ENCODE measurements at places on chromosomes 11 and 22.

DNA sequence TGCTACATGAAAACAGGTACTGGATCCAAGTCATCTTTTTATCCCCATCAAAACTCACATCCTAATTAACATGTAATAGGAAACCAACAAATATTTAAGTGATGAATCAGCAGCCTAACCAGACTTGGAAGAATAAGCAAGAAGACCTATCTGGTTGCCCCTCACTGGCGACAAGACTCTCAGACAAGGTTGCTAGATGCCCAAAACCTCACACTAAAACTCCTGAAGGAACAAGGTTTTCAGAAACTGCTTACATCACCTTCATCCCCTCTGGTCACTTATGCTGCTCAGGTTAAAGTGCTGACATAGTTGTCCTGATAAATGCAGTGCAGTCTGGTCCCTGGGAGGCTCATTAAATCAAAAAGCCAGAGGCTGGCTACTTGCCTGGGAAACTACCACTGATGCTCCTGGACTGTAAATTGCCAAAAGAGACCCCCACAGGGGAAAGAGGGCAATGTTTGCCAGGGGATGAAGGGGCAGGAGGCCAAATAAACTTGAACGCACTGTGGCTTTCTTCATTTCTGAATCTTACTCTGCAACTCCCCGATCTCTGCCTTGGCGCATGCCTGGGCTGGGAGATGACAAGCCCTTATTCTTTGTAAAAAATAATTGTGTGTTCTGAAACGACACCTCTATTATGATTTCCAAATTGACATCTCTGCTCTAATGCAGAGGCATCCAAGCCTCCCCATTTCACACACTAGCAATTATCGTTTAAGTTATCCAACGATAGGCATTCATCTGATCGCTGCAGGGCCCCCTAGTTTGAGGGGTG lies 72.7 kb downstream of the AMBRA1 start:
- DNase-seq: no peak

DNA sequence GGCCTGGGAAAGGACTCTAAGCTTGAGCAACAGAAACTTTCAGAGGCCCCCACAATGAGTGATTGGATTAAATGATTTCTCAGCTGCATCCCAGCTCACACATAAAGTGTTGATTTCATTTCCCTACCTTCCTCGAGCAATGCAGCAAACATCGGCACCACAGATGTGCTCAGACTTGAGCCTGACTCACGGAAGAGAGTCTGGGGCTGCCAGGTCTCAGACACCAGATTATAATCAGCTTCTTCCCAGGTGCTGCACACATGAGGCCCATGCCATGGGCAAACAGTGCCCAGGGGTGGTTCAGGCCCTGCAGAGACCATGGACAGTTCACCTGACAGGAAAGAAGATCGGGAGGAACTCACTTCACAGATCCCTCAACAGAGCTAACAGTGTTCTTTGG lies 226.6 kb upstream of the TENM4 start:
- no peak for DNase-seq

DNA sequence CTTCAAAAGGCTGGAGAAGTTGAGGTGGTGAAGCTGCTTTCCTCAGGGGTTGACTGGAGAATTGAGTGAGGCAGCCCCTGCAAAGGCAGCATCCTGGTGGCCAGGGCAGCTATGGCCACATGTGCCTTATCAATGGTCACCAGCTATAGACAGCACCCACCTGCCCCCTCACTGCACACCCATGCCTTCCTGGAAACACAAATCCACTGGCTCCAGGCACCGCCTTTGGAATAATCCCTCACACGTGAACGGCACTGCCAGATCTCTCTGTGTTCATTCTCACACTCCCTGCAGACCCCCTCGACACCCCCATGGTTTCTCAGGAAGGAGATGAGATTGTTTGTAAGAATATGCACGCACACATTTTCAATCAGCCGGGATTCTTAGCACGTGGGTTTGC lies 1297.8 kb downstream of the TBC1D22A start:
- no peak for DNase-seq

DNA sequence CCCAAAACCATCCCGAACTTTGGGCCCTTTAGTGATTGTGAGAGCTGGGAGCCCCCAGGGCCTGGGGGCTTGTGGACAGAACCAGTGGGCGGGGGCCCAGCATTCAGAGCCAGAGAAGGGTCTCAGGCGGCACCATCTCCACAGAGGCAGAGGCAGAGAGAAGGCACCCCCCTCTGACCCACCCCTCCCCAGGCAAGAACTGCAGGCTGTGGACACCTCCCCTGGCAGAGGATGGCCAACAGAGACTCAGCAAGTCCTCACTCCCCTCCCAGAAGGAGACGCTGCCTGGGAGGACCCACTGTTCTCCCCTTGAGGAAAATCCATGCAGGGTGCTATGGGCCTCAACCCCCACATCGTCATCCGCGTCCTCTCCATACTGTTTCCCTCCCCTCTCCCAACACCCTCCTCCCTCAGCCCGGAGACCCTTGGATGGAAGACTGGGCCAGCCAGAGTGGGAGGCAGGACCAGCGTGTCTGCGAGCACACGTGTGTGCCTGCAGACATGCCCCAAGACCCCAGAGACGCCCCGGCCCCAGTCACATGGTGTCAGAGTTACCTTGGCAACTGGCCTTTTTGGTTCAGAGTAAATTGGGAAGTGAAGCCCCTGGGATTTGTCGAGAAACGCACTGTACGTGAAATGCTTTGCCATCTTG lies 42.6 kb downstream of the KCNC1 start:
- DNase-seq: no peak

- peak; percentile 40 for DNase-seq
These were observed 1.9 kb upstream of the NECTIN1 start for GRCh38 chr11:119730789-119731386.

GRCh38 chr11:126731576-126732142 lies 268.9 kb downstream of the KIRREL3 start:
- DNase-seq: no peak

- DNase-seq: no peak
These were observed 70.0 kb downstream of the RBX1 start for GRCh38 chr22:41021061-41021612.

GRCh38 chr11:90235526-90235925 lies 12.7 kb upstream of the CHORDC1 start:
- DNase-seq: no peak

GRCh38 chr22:46089426-46090035 lies 60.8 kb upstream of the PPARA start:
- no peak for DNase-seq

- DNase-seq: no peak
These were observed 106.9 kb upstream of the NAV2 start for GRCh38 chr11:19605520-19606371.

- DNase-seq: peak; percentile 66
These were observed 25.5 kb downstream of the SCGB1A1 start for GRCh38 chr11:62444236-62444833.

- no peak for DNase-seq
These were observed 1.3 kb downstream of the PPP1CA start for GRCh38 chr11:67400251-67400941.

DNA sequence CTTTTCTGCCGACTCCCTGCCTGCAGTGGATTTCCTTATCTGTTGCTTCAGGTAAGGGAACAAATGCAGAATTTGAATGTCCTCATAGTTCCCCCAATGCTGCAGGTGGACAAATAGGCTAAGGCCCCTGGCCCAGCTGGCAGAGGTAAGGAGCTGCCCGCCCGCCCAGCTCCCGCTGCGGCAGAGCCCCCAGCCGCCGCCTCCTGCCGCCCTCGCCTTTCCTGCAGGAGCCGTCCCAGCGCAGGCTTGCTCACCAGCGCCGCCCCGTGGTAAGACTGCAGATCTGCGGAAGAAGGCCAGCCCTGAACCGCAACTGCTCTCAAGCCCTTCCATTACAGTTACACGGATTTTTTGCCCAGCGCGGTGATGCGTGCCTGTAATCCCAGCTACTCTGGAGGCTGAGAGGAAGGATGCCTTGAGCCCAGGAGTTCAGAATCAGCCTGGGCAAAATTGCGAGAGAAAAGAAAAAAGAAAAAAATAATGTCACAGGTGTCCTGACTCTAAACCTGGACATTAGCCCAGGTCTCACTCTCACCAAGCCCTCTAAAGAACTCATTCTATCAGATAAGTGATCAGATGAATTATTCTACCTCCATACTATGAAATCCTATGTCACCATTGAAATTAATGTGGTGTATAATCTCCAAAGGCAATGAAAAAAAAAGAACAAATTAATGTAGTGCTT lies 51.2 kb upstream of the EMID1 start:
- peak; percentile 86 for DNase-seq

DNA sequence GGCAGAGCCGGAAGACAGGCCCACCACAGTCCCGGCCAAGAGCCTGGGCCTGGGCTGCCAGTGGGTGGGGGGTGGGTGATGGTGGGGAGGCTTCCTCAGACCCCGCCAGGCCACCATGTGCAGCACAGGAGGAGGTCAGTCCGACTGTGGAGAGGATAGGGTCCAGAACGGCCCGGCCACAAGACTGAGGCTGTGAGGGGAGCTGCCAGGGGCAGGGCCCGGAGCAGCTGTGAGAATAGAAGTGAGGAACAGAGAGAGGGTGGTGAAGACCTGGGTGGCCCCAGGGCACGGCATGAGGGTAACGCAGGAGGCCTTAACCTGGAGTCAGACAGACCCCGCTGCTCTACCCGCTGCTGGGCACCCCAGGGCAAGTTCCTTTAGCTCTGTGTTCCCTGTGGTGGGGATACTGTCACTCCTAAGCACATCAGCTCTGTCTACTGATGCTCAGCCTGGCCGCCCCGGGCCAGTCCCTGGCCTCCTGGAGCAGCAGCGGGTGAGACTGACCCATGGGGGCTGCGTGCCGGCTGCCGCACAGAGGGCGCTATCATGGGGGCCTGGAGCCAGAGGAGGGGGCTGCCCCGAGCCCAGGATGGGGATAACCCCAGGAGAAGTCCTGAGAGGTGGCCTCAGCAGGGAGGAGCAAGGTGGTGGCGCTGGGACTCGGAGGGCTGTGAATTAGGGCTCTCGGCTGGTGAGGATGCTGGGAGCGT lies 1.7 kb downstream of the FERMT3 start:
- DNase-seq: no peak

- no peak for DNase-seq
These were observed 4.4 kb downstream of the CACNA1I start for GRCh38 chr22:39574779-39575551.

Data from C1 segment of cervical spinal cord (tissue), 14 donors.